ENCODE measurements at places on chromosomes 7 and 10.
A peak's percentile ranks its signal among the peaks of the same experiment; 100 is the strongest.

- no peak for DNase-seq
Observed at GRCh38 chr7:9945857-9946256, 1027.8 kb upstream of the PHF14 start.

GRCh38 chr7:26924149-26924767 lies 59.9 kb upstream of the SKAP2 start:
- no peak for DNase-seq

GRCh38 chr7:127651556-127652332 lies at the start of gene SND1:
TSS of gene SND1 (plus strand) at chr7:127652194. CDS start at chr7:127652374, 180 bp downstream.
- peak; percentile 97 for DNase-seq

DNA sequence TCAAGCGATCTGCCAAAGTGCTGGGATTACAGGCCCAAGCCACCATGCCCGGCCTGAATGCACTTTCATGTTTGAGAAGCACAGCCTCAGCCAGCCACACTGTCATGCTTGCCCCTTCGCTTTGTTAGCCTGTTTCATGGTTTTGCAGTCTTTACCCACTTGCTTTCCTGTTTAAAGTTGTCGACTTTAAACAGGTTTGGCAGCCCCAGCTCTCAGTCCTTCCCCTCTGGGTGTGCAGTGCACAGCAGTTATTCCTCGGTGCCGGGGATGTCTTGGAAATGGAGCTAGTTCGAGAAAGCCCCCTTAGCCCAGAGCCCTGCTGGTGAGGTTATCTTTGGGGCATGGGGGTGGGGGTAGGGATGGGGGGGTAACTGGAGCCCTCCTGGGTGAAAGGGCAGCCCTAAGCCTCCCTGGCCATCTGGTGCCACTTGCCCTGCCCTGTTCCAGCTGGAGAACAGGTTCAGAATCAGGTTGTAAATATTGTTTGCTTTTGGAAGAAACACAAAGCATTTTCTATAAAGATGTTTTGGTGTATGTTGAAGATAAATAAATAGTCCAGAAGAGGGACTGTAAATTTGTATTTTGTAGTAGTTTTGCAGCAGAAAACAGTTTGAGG lies 14.8 kb downstream of the TSPAN14 start:
- no peak for DNase-seq

- DNase-seq = no peak
Observed at GRCh38 chr7:15757041-15758000, 70.8 kb upstream of the MEOX2 start.

GRCh38 chr10:80614576-80615416 lies 77.1 kb downstream of the SH2D4B start:
- no peak for DNase-seq

- no peak for DNase-seq
Observed at GRCh38 chr7:71637578-71637977, 505.6 kb downstream of the GALNT17 start.

DNA sequence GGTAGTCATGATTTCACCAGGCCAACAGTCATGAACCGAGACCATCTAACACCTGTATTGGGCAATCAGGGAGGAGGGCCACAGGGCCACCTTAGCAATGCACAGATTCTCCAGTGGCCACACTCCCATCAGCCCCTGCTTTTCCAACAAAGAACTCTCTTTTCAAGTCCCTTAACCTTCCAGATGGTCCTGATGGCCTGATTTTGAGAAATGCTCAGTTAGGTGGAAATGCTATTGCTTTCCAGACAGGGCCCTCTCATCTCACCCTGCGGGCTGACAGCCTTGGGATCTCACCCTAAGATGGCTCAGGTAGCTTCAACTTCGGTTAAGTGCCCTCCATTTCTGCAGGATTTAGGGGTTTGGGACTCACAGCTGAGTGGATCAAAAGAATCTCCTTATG lies 131.9 kb upstream of the PRR15 start:
- no peak for DNase-seq

GRCh38 chr10:77622889-77623291 lies 14.7 kb downstream of the KCNMA1 start:
- DNase-seq = no peak

DNA sequence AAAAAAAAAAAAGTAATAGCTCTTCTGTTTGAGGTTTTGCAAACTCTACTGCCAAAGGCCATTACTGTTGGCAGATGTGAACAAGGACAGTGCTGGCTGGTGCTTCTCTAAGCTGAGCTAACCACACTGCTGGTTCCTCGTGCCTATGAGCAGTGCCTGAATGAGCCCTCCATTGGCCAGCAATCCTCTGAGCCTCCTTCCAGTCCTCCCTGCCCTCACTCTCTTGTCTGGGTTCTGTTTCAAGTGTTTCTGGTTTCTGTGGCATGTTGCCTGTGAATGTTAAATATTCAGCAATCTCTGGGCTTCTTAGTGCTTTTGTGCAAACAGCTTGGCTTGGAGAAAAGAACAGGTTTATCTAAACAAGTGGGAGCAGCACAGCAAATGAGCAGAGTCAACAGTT lies 161.3 kb upstream of the AUTS2 start:
- DNase-seq = no peak

GRCh38 chr10:1168763-1169162 lies 112.6 kb downstream of the WDR37 start:
- no peak for DNase-seq

- no peak for DNase-seq
Observed at GRCh38 chr10:131676046-131676799, 224.6 kb upstream of the PPP2R2D start.

DNA sequence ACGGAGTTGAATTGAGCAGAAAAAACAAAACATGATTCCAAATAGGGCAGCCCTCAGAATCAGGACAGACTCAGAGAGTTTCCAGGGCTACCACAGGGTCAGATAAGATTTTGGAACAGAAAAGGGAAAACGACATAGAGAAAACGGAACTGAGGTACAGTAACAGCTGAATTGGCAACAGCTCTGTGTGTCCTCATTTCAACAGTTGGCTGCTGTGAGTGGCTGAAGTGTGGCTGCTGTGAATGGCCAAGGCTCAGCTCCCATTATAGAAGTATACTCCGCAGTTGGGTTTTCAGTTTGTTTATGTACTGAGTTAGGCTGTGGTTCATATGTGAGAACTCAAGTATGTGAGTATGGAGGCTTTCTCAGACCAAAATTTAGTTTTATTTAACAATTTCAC lies 32.0 kb downstream of the ANTXRL start:
- DNase-seq = no peak

DNA sequence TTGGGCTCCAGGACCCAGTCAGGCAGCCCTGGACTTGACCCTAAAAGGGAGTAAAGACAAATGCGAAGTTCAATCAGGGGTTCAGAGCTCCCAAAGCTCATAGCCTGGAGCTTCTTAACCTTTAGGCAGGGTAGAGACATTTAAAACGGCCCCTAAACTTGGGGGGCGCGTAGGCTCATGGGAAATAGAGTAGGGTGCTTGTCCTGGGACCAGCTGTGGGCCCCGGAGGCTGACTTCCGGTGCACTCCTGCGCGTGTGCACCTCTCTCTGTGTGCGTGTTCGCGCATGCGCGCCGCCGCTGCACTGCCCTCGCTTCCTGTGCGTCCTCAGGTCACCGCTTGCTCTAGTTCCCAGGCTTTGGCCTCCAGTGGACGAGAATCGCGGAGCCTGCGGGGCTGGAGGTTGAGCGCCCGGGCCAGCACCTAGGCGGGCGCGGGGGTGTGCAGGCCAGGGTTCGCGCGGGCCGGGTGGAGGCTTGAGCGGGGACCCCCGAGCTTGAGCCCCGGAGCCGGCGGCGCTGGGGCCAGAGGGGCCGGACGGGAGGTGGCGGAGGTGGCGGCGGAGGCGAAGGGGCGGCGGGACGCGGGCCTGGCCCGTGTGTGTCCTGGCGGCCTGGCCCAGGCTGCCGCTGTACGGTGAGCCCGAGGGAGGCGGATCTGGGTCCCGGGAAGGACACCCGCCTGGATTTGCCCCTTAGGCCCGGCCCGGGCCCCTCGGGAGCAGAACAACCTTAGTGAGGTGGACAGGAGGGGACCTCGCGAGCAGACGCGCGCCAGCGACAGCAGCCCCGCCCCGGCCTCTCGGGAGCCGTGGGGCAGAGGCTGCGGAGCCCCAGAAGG lies at the start of gene RBAK:
Gene RBAK (plus strand): TSS at position 303 of the 839 bp plus-strand sequence. CDS start 2,217 bp downstream, outside the sequence.
- peak; percentile 83 for DNase-seq

DNA sequence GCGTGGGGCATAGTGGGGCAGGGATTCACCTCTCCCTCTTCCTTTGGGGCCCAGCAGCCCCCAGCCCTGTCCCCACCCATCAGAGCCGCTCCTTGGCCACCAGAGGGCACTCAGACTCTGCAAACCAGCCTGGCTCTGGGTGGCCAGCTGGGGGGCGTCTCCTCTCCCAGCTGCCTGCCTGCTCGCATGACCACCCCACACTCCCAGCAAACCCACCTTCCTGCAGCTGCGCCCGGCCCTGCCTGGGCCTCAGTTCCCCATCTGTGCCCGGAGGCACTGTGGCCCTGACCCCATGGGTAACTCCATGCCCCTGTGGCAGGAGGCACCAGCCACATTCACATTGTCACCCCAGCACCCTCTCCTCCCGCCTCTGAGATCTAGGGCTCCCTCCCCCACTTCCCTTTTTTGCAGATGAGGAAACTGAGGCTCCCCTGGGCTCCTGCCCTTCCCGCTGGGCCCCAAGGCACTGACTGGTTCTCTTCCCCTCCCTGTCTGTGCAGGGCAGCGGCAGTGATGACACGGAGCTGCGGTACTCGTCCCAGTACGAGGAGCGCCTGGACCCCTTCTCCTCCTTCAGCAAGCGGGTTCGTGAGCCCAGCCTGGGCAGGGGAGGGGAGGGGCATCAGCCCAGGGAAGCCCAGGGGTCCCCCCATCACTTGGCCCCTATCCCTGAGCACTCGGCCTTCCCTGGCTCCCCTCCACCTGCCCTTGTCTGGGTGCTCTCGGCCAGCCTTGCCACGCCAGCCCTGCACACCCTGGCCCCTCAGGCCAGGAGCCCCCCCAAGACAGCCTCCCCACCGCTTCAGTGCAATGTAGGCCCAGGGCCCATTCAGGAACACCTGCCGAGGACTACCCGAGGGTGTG lies 6.9 kb upstream of the SH2B2 start:
- peak; percentile 33 for DNase-seq

DNA sequence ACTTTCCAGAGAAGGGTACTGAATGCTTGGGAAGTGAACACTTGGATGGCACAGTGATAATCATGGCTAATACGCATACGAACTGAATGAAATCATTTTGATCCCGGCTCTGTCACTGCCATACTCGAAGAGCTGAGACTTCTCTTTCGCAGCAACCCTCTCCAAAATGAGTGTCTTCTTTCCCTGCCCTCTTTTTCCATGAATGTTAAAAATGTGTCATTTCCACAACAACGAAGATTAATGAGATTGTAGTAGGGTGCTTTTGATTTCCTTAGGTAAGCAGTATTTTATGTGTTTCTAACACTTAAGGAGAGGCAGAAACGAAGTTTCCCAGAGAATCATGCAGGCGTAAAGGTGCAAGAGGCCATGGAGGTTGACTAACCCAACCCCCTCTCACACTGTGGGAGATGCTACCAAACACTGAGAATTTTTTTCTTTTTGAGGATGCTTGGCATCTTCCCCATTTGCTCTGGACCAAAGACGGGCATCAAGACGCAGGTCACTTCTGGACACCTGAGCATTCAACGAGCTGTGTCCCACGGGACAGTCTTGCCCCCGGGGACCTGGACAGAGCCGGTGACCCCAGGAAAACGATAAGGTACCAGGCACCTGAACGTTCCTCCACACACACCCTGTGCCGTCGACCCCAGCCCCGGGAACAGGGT lies 823 bp downstream of the COPG2 start:
- DNase-seq = no peak

GRCh38 chr7:3591944-3592343 lies 290.9 kb downstream of the SDK1 start:
- no peak for DNase-seq

DNA sequence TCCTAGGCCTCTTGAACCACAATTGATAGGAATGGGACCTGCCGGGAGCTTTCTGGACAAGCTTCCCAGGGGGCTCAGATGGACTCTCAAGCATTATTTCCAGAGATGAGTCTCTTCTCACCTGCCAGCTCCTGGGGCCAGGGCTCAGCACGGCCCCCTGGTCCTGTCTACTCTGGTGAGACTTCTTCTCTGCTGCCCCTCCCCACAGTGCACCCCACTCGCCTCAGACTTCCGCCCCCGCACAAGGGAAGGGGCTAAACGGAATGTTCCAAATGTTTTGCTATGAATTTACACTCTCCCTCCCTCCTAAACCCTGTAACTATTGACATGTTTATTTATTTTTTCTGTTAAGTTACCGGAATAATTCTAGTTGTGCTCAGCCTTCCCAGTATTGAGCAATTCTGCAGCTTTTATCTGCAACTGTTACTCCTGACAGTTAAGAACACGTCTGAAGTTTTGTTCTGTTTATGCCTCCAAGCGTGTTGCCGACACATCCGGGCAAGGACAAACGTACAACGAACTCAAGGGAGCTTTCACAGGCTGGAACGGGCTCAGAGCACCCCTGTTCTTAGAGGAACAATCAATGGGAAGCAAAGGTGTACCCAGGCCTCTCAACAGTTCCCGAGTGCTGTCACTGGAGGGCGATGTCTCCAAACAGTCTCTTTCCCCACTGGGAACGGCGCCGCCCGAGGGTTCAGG lies 55.2 kb downstream of the FHIP2A start:
- DNase-seq = no peak

- DNase-seq = no peak
Observed at GRCh38 chr10:3955955-3956617, 171.1 kb upstream of the KLF6 start.

DNA sequence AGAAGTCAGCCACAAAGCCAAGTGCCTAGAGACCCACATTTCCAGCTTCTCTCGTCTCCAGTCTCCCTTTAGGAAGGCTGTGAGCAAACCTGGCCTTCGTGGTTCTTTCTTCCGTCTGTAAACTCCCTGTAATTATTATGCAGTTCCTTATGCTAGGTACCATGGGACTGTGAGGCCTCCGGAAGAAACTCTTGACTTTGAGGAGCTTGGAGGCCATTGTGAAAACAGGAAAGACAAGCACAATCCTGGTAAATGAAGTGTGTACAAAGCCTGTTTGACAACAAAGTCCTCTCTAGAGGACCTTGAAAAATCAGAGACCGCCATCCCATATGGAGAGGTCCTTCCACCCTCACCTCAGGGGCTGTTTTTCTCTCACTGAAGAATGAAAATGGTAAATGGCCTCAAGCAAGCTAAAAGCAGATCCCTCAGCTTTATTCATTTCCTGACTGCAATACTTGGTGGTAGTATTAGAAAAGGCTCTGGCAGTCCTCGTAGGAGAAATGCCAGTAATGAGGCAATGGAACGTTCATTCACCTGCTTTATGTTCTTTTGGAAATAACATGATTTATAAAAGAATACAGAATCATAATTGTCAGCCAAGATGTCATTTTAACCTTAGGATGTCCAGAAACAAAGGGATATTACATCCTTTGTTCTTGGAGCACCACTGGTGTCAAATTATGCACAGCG lies 926.4 kb downstream of the LRMDA start:
- DNase-seq = no peak

DNA sequence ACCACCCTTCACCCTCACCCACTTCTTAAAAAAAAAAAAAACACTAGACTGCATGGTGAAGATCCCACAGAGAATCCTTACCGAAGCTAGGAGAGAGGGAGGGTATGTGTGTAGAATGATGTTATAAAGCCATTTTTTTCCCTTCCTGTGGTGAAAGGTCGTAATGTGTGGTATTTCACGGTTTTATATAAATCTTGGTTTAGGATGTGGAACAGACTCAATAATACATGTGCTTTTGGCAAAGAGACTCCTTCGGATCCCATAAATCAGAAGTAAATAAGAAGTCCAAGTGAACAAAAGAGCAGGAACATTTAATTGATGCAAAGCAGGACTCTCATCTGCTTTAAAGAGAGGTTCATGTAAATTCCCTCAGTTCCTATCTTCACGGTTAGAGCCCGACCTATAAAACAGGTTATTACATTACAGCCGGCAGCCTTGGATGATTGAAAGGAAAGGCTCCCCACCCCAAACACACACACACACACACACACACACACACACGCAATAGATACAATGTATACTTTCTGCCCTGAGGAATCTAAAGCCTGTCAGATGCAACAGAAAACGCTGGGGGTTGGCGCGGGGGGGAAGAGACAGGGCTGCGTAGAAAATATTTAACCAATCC lies 8.8 kb downstream of the DLX5 start:
- no peak for DNase-seq
